ENCODE measurements at places on chromosomes 4 and X. TPM values are rescaled to one million over a fixed set of nuclear protein-coding genes. Genes with fewer than 3 reads are reported as not detected.

DNA sequence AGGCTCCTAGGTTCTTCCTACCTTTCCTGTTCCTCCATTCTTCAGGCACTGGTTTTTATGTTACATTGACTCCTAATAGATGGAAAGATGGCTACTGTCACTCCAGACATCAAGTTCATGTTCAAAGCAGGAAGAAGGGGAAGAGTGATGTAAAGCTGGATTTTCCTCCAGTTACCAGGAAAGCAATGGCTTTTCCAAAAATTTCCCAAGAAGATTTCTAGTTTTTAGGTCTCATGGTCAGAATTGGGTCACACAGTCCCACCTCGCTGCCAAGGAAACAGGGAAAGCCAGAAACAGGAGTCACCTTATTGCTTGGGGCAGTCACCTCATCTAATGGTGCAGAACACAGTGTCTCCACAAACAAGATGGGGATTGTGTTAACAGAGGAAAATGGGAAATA lies 21.5 kb downstream of the RXFP1 start:
- DNase-seq, result no peak

GRCh38 chrX:31186693-31187338 lies 115.0 kb upstream of the FTHL17 start:
- no peak for DNase-seq

Gene PAGE2
- total RNA-seq, result not detected

Gene FAM3A
- 13.7 TPM for total RNA-seq

Measured in skin of body (tissue), 3 donors.